Hippocampal formation (tissue), 2 donors: ENCODE measurements at places on chromosomes 11 and 22.

DNA sequence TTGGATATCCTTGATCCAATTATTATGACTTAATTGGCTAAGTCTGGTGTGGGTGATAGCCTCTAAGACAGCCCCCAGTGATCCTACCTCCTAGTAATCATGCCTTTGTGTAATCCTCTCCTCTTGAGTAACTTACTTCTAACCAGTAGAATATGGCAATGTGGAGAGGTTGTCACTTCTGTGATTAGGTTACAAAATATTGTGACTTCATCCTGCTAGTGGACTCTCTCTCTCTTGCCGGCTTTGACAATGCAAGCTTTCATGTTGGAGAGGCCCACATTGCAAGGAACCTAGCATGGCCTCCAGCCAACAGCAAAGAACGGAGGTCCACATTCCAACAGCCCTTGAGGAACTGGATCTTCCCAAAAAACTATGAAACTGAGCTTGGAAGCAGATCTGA, 19.5 kb downstream of the YPEL4 start:
- no peak for DNase-seq

DNA sequence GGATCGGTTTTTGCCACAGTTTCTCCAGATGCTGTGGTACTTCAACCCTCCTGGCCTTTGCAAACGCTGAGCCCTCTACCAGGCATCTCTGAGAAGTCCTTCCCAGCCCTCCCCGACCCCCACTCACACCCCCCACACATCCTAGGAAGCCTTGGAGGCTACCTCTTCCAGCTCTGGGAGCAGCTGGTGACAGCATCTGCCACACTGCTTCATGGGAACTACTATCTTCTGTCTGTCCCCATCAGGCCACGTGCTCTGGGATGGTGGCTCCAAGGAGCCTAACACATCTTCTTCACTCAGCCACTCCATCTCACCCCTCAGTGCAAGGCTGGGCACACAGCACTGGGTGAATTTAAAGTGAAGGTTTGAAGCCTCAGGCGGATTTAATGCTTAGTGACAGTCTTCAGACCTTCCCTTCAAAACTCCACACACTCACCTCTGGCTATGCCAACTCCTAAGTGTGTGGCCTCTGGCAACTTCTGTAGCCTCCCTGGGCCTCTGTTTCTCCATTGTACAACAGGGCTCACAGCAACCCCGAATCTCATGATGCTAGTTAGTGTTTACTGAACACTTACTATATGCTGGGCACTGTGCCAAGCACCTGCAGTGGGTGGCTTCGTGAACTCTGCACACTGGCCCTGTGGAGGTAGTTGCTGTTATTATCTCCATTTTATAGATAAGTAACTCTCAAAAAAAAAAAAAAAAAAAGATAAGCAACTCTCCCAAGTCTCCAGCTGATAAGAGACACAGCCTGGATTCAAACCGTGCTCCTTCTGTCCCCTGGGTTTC, 7.3 kb upstream of the TP53I11 start:
- no peak for DNase-seq

- DNase-seq = no peak
Observed at GRCh38 chr11:61309739-61310138, 14.6 kb upstream of the VWCE start.

DNA sequence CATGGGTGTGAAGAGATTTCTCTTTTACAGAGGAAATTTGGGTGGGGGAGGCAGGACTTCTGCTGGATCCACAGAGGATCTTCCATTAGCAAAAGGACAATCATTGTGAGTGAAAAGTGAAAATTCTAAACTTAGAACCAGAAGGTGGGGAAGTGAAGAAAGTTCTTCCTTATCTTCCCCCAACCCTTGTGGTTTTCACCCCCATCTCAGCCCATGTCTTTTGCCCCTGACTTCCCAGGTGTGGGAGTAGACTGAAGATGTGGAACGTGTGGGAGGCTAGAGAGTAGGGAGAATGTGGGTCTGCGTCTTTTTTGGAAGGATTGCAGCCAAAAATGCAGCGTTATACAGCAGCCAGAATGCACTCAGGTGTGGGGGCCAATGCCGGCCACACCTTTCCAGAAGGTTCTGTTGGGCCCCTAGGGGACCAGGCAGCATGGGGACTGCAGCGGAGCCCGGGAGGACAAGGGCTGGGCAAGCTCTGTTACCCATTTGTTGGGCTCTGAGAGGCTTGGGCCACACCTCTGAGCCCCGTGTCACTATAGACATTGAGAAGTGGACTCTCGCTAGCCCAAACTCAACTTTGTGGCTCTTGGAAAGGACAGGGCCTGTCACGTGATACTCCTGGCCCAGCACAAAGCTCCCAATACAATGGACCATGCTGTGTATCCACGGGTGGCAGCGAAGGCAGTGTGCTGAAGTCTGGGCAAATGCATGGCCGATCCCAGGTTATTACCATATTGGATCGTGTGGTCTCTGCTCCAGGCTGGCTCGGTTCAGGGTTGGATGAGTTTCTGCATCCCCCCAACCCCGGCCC, 32.8 kb upstream of the LINC01488 start:
- DNase-seq = no peak

GRCh38 chr11:122727101-122727929, 71.8 kb downstream of the UBASH3B start:
- no peak for DNase-seq

GRCh38 chr11:112103446-112103845, 16.8 kb downstream of the SDHD start:
- no peak for DNase-seq

- no peak for DNase-seq
Observed at GRCh38 chr11:118240999-118241763, 11.0 kb downstream of the MPZL3 start.

- no peak for DNase-seq
Observed at GRCh38 chr11:104259121-104259610, 95.2 kb upstream of the PDGFD start.

GRCh38 chr22:39292031-39292462, 27.4 kb downstream of the RPL3 start:
- DNase-seq = no peak

DNA sequence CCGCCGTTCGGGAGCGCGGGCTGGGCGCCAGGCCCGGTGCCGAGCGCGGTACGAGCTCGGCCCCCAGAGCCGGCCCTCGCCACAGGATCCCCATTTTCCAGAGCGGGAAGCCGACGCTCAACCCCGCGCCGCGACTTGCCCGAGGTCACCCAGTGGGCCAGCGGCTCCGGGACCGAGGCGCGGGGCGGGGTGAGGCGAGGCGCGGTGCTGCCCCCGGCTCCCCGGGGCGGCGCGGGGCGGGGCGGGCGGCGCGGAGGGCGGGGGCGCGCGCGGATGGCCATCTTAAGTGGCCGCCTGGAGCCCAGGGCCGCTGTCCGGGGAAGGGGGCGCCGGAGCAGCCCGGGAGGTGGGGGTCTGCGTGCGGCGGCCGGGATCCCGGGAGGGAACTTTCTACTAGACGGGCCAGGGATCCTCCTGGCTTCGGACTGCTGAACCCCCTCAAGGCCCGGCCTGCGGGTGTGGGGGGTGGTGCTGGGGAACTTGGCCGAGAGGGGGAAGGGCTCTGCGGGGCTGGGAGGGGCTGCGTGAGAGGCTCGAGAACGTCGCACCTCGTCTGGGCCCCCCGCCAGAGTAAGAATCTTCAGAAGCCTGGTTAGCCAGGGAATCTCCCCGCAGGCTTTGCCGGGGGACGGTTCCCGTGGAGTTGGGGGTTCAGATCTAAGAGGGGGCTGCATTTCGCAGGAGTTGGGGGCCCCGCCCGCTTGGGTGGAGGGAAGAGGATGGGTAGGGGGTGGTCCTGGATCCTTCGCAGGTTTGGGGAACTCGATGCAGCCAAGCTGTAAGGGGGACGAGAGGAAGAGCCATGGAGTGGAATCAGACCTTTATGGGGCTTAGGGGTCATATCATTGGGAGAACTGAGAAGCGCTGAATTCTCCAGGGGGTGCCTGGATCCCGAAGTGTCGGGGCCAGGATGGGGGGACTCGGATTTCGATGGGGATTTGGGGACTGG, 678 bp upstream of the INPPL1 start:
- DNase-seq = no peak

DNA sequence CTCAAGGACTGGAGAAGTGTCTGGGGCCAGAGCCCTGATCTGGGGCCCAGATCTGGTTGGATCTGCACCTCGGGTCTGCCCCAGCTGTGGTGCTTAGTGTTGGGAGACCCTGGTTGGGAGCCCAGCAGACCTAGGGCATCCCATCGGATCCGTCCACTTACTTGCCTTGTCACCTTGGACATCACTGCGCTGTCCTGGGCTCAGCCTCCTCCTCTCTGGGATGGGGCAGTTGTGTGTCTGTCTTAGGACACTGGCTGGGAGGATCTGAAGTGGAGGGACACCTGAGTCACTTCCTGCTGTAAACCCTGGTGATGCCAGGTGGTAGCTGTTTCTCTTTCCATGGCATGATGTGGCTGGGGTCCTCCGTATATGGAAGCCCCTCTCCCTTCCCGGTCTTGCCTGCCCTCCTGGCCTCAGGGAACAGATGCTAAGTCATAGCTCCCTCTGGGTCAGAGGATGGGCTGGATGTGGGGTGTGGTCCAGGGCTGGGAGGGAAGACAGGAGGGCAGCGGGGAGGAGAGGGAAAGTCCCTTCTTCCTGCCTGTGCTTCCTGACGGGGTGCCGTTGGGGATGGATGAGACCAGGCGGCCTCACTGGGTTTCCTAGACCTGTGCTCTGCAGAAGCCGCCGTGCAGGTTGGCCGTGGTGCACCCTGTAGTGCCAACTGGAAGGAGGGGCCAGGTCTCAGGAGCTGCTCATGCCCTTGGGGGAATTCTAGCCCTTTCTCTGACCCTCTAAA, 12.1 kb upstream of the OMP start:
- no peak for DNase-seq

GRCh38 chr22:44975427-44976262, 34.2 kb downstream of the PHF21B start:
- no peak for DNase-seq

DNA sequence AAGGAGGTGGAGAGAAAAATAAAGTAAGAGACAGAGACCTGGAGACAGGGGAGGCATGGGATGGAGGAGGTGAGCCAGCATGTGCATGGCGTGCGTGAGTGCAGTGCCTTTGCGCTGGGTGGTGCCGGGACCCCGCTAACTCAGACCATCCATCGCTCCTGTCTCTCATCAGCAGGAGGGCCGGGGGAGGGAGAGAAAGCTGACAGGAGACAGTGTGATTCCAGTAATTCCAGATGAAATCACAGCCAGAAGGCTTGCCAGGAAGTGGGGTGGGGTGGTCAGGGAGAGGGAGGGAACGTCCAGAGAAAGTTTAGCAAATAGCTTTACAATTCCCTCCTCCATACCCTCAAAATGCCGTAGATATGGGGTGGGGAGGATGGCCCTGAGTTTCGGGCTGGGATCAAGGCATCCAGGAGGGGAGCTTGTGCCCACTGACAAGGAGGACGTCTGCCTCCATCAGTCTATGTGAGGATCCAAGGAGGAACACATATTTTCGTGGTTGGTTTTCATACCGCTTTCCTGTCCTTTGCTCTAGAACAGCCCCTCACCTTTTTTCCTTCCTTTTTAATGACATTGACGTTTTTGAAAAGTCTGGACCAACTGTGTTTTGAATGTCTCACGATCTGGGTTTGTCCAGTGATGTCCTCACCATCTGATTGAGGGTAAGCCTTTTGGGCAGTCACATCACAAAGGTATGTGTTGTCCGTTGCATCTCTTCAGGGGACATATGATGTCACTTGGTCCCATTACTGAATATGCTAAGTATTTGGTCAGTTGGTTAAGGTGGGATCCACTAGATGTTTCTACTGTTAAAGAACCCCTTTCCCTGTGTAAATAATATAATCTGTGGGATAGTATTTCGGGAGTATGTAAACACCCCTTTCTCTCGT, 567.3 kb downstream of the MIAT start:
- DNase-seq = no peak

DNA sequence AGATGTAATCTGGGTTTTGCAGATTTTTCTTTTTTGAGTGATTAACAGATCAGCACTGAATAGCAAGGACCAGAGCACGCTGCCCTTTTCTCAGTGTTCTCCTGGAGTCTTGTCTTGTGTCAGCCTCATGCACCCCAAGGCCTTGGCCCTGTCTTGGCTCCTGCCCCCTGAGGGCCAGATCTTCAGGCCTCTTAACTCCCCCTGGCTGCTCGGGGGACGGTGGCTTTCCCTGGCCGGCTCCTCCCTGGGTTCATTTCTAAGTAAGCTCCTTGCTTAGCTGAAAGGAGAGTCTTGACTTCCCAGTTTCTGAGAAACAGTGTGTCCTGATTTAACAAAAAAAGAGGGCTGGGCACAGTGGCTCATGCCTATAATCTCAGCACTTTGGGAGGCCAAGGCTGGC, 1139.3 kb downstream of the BRD1 start:
- DNase-seq = no peak

- DNase-seq = peak; percentile 4
Observed at GRCh38 chr11:68988491-68988890, 7.7 kb upstream of the MRGPRD start.

- no peak for DNase-seq
Observed at GRCh38 chr11:66368484-66368883, 3.1 kb downstream of the SLC29A2 start.

- no peak for DNase-seq
Observed at GRCh38 chr11:47466201-47466600, 17.3 kb upstream of the RAPSN start.

GRCh38 chr11:116661056-116661455, 111.7 kb downstream of the BUD13 start:
- DNase-seq = no peak

- no peak for DNase-seq
Observed at GRCh38 chr11:49851971-49852389, 100.2 kb upstream of the OR4C13 start.

GRCh38 chr22:27610863-27611786, 190.4 kb downstream of the MN1 start:
- DNase-seq = no peak

- no peak for DNase-seq
Observed at GRCh38 chr11:37849706-37850105, 1251.7 kb upstream of the RAG2 start.

DNA sequence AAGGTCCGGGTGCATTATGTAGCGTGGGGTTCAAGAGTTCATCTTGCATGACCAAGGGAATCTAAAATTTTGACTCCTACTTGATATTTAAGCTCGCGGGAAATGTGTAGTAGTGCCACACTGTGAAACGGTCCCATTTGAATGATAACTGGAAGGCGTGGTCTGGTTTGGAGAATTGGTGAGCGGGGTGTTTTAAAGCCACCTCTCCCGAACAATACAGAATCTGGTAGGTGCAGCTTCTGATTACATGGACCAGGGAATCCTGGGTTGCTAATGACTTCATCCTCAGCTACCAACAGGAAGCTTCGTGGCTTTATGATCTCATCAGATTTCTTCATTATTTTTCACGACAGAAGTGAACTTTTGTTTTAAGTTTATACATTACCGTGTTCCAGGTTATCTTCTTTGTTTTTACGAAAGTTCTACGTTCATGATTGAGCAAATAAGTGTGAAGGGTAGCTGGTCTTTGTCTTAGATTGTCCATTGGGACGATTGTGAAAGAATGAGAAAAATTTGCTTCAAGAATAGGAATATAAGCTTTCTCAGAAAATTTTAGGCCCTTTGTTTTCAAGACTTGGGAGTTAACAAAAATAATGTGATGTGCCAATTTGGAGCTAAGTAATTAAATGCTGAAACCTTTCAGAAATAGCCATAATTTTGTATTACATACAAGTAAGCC, 1.7 kb downstream of the QSER1 start:
- peak; percentile 22 for DNase-seq

DNA sequence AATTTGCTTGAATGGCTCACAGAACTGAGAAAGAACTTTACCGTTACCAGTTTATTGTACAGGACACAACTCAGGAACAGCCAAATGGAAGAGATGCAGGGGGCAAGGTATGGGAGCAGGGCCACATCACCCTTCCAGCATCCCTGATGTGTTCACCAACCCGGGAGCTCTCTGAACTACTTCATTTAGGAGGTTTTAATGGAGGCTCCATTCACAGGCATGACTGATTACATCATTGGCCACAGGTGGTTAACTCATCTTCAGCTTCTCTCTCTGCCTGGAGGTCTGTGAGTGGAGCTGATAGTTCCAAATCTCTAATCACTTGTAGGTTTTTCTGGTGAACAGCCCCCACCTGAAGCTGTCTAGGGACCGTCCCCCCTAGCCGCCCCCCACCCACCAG, 83.5 kb downstream of the SLC36A4 start:
- no peak for DNase-seq
